Posterior cingulate gyrus (tissue), 11 donors: ENCODE measurements at places on chromosomes 7 and 10.

GRCh38 chr7:27424231-27424630, 181.6 kb downstream of the EVX1 start:
- DNase-seq, result no peak

DNA sequence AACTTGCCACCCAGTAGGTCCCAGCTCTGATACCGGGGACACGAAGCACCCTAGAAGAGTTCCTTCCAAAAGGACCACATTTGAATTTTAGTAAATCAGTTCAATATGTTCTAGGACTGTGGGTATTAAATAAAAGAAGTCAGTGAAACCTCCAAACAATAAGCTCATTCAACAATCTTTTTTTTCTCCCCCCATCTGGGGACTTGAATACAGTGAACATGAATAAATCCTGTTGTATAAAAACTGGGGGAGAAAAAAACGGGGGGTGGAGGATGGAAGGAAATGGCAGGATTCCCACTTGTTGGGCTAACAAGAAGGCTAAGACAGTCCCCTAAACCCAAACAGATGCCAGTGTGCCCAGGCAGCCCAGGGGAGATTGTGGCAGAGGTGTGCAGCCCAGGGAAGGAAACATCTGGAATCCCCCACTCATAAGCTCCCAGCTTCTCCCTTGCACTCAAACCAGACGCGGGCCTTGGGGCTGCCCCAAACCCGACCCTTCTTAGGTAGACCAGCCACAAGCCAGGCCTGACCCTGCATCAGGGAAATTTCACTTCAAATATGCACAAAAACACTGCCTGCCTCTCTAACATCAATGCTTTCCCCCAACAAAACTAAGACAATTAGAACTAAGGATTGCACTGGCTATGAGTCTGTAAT, 8.8 kb downstream of the AFAP1L2 start:
- DNase-seq, result no peak

DNA sequence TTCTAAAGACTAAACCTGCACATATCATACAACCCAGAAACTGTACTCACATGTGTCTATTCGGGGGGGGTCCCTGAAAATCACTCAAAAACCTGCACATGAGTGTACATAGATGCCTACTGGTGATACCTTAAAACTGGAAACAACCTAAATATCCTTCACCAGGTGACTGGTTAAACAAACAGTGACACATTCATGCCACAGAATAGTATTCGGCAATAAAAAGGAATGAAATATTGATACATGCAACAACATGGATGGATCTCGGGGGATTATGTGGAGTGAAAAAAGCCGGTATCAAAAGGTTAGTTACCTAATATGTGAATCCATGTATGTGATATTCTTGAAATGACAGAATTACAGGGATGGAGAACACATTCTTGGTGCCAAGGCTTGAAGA, 32.1 kb upstream of the EGFR start:
- no peak for DNase-seq

DNA sequence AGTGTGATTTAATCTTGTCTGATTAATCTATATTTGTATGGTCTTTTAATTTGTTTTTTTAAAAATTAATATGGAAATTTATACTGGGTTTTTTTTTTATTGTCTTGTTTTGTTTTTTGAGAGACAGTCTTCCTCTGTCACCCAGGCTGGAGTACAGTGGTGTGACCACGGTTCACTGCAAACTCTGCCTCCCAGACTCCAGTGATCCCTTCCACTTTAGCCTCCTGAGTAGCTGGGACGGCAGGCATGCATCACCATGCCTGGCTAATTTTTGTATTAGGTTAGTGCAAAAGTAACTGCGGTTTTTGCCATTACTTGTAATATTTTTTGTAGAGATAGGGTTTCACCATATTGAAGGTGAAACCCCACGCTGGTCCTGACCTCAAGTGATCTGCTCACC, 73.1 kb downstream of the TET1 start:
- no peak for DNase-seq

GRCh38 chr7:66070222-66070621, 5.4 kb upstream of the ASL start:
- DNase-seq, result no peak

- no peak for DNase-seq
Measured at GRCh38 chr7:47783456-47784223, 164.6 kb downstream of the PKD1L1 start.

DNA sequence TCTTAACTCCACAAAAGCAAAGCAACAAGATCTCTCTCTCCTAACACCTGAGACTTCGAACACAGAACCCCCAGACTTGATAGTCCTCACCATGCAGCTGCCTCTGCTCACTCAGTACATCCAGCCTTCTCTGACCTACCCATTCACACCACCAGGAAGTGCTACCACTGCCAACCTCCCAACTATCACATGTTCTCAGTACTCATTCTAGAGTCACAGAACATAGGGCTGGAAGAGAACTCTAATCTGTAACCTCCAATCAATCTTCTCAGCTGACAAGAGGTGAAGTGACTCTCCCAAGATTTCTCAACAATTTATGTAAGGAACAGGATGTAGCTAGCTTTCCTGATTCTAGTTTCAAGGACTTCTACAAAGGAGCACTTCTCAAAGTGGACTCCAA, 3.8 kb downstream of the NUDCD3 start:
- no peak for DNase-seq

DNA sequence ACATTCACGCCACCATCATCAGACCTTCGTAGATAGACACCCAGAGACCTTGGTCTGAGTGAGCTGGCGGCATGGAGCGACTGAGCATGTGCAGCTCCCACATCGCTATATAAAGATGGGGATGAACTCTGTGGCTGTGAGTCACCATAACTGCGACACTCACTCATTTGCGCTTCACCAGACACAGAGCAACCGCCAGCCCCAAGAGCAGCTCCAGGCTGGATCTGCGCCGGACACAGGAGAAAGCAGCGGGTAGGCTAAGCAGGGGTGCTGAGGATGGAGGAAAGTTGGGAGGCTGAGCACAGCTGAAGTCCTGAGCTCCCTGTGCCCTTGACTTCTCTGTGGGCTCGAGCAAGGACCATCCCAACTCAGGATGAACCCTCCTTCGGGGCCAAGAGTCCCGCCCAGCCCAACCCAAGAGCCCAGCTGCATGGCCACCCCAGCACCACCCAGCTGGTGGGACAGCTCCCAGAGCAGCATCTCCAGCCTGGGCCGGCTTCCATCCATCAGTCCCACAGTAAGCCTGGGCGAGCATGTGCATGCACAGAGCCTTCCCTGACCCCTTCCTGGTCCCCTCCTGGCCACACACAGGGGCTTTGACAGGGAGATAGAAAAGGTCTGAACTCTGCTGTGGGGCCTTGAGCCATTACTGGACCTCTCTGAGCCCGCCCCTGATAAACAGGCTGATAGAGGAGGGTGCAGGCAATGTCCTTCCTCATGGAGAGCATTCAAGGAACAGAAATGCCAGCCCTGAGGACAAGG, at the start of gene OPN4:
Gene OPN4 (plus strand): TSS at position 137 of the 762 bp plus-strand sequence. CDS start 237 bp downstream, at position 374.
- DNase-seq, result peak; percentile 84

DNA sequence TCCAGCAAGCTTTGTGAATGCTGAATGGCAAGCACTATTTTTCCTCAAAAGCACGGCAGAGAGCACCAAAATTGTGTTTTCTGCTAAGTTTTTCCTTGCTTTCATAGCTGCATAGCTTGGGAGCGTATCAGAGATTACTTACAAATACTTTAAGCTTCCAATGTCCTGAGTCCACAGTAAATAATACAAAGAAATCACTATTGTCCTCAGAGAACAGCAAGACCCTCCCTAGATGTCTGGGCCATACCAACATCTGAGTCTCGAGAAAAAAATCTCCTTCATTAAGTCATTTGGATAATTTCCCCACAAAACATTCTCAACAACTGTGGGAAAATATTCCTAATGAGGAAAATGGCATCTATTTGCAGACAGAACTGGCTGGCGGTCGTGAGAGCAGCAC, 41.7 kb downstream of the SGMS1 start:
- no peak for DNase-seq

- DNase-seq, result no peak
Measured at GRCh38 chr10:13670311-13670710, 83.5 kb downstream of the PRPF18 start.
